ENCODE measurements at places on chromosomes 4 and X.

DNA sequence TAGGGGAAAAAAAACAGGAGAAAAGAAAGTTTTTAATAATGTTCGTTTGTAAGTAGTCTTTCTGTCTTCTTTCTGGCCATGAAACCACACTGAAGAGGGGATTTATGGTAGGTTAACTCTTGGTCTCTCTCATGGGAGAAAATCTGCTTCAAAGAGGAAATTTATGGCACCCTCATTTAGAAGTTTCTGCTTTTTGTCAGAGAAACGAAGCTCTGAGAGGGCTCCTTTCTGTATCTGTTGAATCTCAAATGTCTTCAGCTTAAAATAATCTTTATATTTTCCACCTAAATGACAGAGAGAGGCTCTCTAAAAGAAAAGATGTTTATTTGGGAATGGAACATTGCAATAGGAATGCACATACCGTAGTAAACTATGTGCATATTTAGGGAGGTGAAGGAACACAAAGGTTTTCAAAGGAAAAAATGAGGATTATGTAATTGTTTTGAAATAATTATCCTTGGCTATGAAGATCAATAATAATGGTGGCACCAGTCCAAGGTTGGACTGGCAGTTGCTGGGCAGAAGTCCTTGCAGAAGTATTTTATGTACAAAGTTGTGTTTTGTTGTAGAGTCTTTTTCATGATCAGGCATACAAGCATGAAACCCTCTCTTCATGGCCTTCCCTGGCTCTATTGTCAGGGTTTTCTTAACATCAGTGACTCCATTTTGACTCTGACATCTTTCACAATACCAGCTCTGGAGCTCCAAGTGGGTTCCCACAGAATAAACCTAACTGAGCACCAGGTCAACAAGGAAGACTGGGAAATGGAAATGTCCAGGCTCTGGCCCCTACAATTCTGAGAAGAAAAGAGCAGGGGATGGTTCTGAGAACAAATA lies 53.0 kb upstream of the HPSE start:
- no peak for DNase-seq

DNA sequence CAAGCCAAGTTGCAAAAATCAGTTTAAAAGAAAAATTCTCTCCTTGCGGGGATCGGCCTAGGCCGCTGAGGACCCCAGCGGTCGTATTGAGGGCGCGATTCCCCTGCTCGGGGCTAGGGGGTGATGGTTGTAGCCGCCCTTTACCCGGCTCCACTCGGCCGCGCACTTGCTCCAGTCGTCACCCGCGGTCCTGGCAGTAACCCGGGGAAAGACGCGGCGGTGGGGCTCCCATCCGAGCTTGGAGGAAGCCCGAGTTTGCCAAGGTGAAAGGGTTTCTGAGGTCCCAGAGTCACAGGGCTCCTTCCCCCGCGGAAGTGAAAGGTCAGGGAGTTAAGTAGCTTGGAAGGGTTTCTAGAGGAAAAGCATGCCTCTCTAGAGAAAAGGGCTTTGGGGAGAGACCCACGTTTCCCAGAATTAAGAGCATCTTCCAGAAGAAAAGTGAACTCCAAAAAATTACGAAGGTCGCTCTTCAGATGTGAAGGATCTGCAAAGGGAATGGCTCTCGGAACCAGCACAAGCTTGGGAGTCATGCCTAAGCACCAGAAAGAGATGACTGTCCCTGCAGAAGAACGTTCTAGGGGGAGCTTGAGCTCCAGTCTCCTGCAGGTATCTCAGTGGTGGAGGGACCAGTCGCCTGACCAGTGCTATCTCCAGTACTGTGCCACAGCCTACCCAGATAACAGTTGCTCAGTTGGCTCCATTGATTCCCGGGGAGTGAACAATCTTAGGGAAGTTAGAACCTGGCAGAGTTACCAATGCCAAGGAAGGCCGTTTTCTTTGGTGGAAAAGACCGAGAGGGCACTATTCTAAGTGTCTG lies 875 bp downstream of the LAP3 start:
- DNase-seq, result peak; percentile 65

DNA sequence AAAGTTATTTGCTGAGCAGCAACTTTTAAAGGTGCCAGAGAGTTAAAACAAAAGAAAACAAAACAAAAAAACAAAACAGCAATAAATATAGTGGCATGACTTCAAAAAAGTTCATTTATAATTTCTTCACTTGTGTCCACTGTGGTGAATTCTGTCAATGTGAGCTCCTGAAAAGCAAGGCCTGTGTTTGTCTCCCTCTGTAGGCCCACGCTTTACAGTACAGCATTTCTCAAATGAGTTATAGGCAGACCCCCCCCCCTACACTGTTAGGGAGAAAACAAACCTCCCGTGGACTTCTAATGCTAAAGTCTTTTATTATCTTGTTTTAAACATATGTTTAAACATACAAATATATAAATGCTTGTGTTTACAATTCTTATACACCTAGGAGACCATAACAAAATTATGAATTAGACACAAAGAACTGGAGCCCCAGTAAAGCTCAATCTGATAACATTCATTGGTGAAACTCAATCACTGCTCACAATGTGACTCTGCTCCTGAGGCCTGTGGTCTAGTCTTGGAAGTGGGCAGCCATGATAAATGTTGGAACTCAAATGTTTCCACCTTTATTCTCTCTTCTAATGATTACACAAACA lies 47.0 kb upstream of the SCOC start:
- peak; percentile 65 for DNase-seq

GRCh38 chr4:13522282-13523104 lies 21.8 kb downstream of the NKX3-2 start:
- no peak for DNase-seq

- DNase-seq, result no peak
These were observed 93.7 kb upstream of the ZNF827 start for GRCh38 chr4:146032234-146032860.

- no peak for DNase-seq
These were observed 830.8 kb upstream of the POU3F4 start for GRCh38 chrX:82677286-82677685.

DNA sequence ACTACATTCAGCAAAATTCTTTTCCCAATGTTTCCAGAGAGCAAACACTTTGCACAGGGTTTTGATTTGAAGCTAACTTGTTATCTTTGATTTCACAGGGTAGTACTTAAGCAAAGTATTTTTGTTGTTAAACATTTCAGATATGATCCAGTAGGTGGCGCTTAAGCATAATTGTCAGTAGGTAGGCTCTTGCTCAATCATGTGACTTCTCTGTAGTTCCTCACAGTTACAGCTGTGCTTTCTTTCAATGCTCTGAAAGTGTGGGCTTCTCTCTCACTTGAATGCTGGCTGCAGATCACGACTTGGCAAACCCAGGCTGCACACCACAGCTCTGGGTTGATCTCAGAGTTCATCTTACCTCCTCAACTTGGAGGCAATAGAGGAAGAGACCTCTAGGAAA lies 1016.5 kb downstream of the SH3BGRL start:
- no peak for DNase-seq

DNA sequence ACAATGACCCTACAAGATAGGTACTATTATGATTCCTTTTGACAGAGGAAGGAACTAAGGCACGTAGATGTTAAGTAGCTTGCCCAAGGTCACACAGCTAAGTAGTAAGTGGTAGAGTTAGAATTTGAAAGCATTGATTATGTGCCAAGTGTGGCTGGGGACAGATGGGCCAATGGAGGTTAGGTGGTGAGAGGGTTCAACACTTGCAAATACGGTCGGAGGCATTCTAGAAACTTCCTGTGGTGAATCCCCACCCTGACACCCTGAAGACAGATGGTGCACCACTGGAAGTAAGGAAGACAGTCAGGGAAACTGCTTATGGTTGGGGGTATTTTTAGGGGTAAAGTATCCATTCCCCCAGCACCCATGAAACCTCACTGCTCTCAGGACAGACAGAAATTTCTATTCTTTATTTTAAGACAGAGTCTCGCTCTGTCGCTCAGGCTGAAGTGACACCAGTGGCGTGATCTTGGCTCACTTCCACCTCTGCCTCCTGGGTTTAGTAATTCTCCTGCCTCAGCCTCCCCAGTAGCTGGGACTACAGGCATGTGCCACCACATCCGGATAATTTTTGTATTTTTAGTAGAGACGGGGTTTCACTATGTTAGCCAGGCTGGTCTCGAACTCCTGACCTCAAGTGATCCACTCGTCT lies 142.5 kb downstream of the RASL11B start:
- no peak for DNase-seq

DNA sequence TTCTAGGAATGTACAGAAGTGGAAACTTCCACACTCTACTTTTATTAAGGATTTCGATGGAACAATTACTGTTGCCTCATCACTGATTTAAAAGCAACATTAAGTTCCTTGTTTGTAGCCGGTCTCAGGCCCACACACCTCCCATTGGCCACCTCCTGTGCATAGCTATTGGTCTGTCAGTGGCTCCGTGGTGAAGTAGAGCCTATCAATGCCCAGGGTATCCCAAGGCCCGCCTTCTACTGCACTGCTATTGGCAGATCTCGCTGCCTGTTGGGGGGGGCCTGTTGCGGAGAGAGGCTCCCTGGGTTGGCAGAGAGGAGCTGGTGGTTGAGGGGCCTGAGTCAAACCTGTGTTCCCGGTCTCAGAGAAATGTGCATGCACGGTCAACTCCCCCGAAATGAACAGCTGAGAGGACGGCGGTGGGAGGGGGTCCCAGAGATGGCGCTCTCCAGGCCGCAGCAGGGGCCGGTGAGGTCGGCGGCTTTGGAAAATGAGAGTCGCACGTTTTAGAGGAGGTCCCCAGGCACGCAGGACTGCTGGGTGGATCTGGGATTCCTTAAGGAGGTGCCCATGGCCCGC lies 4.9 kb upstream of the ARAF start:
- DNase-seq, result no peak

GRCh38 chr4:134727696-134728095 lies 526.1 kb upstream of the PABPC4L start:
- DNase-seq, result no peak

- DNase-seq, result no peak
These were observed 89.9 kb upstream of the FAT1 start for GRCh38 chr4:186813377-186814068.

- DNase-seq, result no peak
These were observed 608.8 kb downstream of the PCDH7 start for GRCh38 chr4:31328932-31329331.
